ENCODE measurements at places on chromosomes 13 and 19.

DNA sequence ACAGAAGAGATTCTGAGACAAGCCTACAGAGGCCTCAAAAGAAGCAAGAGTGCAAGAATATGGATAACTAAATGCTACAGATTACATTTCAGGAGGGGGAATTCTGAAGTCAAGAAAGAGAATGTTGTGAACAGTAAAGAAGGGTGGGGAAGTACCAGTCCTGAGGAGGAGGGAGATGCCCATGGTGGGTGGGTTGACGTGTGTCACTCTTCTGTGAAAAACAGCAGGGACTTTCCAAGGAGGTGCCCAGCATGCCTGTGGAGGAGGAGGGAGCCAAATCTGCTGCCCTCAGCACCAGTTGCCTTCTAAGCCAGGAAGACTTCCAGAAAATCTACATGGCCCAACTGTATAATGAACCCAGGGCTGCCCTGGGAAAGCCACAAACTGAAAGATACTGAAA, 87.7 kb downstream of the SGCG start:
- no peak for DNase-seq

- no peak for DNase-seq
These were observed 4.6 kb downstream of the PPP5C start for GRCh38 chr19:46351241-46352041.

GRCh38 chr13:39144941-39145533, 106.8 kb downstream of the NHLRC3 start:
- no peak for DNase-seq

DNA sequence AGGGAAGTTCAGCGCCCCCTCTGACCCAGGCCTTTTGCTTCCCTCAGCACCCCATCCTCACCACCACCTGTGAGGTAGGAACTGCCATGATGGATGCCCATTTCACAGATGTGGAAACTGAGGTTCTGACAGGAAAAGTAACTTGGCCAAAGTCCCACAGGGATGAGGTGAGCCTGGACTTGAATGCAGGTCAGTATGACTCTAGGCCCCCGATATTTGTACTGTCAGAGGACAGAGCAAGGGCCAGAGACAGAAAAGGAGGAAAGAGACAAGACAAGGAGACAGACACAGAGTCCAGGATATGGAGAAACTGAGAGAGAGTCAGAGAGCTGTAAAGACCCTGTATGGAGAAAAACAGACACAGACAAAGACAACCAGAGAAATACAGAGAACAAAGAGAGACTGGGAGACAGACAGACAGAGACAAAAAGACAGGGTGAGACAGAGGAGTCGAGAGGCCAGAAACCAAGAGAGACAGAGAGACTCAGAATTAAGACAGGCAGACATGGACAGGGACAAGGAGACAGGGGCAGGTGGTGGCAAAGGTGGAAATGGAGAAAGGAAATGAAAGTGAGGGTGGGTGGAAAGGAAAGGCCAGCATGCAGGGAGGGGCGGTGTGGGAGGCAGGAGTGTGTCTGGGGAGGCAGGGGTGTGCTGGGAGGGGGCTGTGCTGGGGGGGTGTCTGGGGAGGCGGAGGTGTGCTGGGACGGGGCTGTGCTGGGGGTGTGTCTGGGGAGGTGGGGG, 5.0 kb downstream of the ERFL start:
- no peak for DNase-seq

DNA sequence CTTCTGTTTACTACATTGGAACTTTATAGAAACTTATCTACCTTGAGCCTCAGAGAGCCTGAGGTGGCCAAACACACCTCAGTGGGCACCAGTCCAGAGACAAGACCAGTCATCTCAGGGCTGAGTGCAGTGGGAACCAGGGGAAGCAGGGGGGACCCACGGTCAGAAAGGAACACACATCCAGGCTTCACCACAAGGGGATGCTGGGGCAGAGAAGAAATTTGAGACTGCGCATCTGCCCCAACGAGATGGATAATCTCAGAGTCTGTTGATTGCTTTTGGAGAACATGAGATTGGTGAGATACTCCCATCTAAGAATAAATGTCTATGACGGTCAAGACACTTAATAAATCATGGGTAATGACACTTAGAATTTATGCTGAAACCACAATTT, 98.7 kb downstream of the DOCK9 start:
- no peak for DNase-seq

DNA sequence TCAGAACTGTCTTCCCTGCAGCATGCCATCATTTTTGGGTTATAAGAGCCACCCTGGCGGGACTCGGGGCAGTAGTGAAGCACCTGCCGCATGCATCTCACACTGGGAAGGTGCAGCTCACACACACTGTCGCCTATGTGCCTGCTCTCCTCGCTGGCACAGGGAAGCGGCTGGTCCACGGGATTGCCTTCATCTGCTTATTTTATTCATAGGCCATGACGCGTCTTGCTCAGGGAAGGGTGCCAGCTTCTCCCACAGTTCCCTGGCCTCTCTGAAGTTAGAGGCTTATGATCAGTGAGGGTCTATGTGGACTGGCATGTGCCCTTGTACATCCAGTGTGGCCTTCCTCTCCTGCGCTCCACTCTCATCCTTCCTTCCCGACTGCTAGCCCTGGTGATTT, 150.0 kb downstream of the KLF12 start:
- no peak for DNase-seq

GRCh38 chr19:47485210-47485609, 1.2 kb upstream of the KPTN start:
- DNase-seq: no peak

DNA sequence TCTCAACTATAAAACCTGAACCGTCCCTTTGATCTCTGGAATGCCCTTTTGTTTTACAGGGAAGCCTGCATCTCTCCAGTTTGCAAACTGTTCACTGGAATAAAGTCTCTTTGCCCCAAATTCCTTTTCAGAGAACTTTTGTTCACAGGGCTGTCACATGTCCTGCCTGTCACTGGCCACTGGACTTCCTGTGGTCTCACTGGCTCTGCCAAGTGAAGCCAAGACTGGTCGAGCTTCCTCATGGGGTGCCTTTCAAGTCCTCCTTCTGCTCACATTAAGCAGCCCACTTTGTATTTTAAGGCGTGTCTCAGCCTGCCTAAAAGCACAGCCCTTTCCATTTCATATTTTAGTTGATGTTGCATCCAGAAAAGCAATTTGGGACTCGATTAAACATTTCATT, 215.7 kb downstream of the KATNAL1 start:
- no peak for DNase-seq

- no peak for DNase-seq
These were observed 29.5 kb downstream of the FPR3 start for GRCh38 chr19:51824281-51825005.

GRCh38 chr13:107332188-107332587, 764.3 kb upstream of the ARGLU1 start:
- DNase-seq: no peak

GRCh38 chr13:74907788-74908187, 574.2 kb downstream of the TBC1D4 start:
- DNase-seq: no peak

- DNase-seq: no peak
These were observed 23.6 kb downstream of the TUBA3C start for GRCh38 chr13:19158006-19158405.

- no peak for DNase-seq
These were observed 9.6 kb downstream of the KHSRP start for GRCh38 chr19:6414793-6415590.

- no peak for DNase-seq
These were observed 11.2 kb upstream of the N4BP2L2 start for GRCh38 chr13:32549788-32550187.

GRCh38 chr13:92849381-92849780, 377.2 kb upstream of the GPC6 start:
- no peak for DNase-seq

DNA sequence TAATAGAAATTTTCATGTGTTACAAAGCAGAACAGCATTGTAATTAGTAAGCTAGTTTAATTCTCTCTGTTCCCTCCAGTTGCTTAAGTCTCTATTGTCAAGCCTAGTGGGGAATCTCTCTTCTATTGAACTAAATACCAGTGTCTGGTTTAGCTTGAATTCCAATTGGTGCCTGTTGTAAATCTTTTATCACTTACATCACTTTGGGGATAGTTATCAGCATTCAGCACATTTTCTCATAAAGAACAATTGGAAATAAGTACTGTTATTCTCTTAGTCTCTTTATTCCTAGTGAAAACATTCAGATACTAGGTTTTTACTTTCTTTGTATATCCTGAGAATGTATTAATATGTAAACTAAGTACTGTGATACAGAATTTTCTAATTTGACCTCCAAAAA, 25.2 kb downstream of the IPO5 start:
- no peak for DNase-seq

DNA sequence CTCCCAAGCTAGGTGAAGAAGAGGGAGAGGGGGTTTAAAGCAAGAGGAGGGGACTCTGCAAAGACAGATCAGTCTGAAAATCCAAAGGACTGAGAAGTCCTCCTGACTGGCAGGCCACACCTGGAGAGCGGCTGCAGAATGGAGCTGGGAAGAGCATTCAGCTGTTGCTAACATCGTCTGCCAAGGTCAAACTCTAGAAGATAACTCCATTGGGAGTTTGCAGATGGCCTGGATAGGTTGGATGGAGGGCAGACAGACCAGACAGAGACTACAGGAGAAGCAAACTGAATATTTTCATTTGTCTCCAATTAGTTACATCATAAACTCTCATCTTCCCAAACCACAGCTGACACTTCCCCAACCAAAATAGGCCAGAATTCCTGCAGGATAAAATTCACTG, 19.9 kb upstream of the SHISA2 start:
- no peak for DNase-seq

GRCh38 chr19:11291991-11292390, 4.0 kb upstream of the TSPAN16 start:
- no peak for DNase-seq

- no peak for DNase-seq
These were observed 34.2 kb downstream of the COMP start for GRCh38 chr19:18756896-18757295.

- DNase-seq: no peak
These were observed 58.4 kb downstream of the SPRYD7 start for GRCh38 chr13:49877629-49878218.

DNA sequence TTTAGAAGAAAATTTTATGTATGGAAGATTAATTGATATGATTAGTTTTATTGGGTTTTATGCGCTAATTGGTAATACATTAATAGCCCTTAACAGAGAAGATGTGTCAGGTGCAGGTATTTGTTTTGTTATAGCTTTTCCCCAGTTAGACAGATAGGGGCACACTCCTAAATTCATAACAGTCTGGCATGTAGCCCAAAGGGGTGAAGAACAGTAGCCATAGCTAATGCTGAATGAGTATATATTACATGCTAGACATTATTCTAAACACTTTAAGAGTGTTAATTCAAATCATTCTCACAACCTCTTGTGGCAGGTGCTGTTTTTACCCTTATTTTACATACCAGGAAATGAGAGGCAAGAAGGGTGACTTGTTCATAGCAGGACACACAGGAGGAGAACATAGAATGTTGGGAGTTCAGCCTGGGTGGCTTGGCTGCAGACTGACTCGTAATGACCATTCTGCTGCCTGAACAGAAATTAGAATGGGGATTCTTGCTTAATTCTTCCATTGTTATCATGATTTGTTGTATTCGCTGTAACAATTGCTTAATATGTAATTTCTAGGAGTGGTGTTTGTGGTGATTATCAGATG, 20.1 kb downstream of the PCCA start:
- no peak for DNase-seq

DNA sequence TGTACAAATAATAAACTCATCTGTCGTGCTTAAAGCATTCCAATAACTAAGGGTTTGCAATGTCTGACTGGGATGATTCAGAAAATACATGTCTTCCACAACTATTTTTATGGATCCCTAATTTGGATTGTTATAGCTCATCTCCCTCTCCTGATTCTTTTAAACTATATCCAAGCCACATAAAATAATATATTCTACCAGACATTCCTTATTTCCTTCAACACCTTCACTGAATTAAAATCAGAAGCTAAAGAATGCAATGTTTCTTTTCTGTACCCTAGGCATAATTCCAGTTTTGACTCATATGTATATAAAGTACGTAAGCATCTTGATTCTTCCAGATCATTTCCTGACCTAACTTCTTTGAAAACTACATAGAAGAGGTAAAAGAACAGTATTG, 420.4 kb downstream of the EFNB2 start:
- DNase-seq: no peak

GRCh38 chr19:32287811-32288227, 57.6 kb upstream of the ZNF507 start:
- DNase-seq: no peak

- DNase-seq: no peak
These were observed 44.0 kb downstream of the CCDC70 start for GRCh38 chr13:51905787-51906186.

- DNase-seq: no peak
These were observed 508.9 kb upstream of the ARGLU1 start for GRCh38 chr13:107076801-107077200.

DNA sequence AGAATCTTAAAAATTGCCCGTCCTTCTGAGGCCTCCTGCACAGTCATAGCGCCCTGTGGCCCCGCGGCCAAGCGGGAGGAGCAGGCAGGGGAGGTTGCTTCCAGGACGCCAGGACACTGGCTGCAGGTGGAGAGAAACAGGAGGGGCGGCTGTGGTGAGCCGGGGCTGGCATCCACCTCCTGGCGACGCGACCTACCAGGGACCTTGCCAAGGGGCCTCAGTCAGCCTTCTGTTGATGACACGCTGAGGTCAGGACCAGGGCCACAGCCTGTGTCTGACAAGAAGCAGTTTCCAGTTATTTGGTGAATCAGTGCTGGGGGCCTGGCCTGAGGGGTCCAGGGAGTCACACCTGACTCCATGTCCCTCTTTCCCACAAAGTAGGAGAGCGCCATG, 13.3 kb upstream of the MKNK2 start:
- no peak for DNase-seq

DNA sequence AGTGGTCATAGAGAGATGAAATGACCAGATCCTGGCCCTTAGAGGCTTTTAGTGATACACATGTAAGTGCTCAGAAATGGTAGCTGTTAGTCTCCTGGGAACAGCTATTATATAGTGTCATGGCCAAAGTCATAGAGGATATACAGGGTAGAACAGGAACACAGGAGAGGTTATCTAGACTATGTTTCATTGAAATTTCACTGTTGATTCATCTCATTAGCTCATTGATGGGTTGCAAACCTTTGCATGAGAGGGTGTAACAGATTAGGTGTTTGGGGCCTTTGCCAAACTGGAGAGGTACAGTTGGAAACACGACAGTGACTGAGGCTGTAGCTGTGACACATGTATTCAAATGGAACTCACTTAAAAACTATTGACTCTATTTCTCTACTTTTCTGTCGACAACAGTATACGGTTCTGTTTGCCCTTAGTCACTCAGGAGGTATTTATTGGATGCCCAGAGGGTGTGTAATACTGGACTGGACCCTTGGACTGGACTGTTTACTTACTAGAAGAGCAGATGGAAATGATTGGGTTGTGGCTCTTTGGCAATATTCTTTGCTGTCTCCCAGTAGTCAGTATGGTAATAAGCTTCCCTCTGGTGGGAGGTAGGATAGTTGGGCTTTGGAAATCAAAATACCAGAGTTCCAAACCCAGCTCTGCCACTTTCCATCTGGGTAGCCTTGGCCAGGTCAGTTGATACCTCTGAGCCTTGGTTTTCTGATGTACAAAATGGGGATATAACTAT, 29.8 kb downstream of the ARHGAP35 start:
- no peak for DNase-seq

GRCh38 chr13:48542581-48543341, 9.9 kb upstream of the RCBTB2 start:
- no peak for DNase-seq
